CD4-positive, alpha-beta T cell treated with Interleukin-10 for 1 hour (primary cell): ENCODE measurements at places on chromosomes 4 and X.

DNA sequence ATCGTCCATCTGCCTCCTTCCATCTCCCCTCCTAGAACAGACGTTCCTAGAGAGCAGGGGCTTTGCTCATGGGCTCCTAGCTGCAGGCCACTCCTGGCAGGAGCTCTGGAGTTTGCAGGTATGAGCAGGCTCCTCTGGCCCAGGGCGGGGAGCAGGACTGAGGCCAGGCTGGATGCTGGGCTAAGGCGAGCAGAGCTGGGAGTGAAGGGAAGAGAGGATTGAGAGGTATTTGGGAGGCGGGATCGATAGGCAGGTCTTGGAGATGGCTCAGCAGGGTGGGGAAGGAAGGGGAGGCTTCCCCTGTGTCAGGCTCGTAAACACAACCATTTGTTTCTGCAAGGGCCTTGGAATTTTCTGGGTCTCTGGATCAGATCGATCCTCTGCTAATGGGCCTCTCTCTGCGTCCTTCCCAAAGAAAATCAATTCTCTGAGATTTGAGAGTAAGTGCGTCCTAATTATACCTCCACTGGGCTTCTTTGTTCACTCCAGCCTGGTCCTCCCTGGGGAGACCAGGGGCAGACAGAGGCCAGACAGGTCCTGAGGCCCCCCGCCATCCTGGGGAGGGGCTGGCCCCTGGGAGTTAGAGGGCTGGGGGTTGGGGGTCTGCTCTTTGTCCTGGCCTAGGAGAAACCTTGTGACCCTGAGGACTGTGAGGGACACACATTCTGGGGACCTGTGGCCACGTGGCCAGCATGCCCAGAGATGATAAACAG, 94.8 kb upstream of the PSAPL1 start:
- DNase-seq = no peak

DNA sequence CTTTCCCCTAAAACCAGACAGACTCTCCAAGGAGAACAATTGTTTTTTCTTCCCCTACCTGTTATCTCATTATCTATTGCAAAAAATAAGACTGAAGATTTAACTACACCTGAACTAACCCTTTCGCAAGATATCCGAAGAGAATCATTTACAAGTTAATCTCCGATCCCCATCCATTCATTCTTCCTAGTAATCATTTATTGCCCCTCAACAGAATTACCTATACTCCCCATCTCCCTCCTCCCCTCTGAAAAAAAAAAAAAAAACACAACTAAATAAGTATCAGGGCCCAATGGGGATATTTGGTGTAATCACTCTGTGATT, 28.9 kb upstream of the AP1S2 start:
- DNase-seq = no peak

DNA sequence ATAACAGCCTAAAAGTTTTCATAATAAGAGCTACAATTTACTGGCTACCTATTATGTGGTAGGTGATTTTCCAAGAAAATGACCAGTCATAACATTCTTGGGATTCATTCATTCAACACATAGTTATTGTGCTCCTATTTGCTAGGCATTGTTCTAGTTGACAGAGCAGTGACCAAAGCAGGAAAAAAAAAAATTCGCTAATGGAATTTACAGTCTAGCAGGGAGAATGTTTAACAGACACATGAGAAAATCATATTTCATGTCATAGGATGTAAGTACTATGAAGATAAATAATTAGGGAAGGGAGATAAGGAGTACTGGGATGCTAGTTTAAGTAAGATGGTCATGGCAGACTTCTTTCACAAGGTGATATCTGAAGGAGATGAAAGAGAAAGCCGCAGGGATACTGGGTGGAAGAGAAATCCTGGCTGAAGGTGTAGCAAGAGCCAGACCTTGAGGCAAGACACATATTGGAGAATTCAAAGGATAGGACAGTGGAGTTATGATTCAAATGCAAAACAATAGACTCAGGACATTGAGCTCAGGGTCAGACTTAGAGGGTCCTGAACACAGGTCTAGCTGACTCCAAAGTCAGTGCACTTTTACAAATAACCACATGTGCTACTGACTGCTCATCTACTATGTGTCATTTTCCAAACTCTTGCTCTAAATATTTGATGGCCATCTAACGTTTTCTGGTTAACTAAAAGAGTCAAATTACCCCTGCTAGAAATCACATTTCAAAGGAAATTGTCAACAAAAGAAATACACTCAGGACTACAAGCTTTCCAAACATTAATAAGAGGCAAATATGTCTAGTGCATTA, 20.4 kb downstream of the SPCS3 start:
- no peak for DNase-seq

DNA sequence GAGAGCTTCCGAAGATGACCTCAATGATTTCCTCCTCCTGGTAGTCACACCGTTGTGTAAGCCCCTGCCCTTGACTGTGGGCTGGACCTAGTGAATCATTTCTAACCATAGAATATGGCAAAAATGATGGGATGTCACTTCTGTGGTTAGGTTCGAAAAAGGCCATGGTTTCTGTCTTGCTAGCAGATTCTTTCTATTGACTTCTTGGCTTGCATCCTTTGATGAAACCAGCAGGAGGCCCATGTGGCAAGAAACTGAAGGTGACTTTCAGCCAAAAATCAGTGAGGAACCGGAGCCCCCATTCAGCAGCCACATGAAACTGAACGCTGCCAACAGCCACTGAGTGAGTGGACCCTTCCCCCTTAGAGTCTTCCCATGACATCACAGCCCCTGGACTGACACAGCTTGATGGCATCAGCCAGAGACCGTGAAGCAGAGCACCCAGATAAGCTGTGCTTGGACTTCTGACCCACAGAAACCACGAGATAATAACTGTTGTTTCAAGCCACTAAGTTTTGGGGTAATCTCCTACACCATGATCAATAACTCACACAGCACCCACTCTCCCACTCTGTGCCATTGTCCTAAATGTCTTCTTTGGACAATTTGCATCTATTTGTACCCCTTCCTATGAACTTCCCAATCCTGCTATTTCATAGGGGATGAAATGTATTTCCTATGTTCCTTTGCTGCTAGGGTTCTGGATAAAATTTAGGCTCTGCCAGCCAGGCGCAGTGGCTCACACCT, 148.0 kb upstream of the STX18 start:
- DNase-seq = no peak

GRCh38 chr4:110472583-110473329, 3.2 kb upstream of the ENPEP start:
- no peak for DNase-seq

DNA sequence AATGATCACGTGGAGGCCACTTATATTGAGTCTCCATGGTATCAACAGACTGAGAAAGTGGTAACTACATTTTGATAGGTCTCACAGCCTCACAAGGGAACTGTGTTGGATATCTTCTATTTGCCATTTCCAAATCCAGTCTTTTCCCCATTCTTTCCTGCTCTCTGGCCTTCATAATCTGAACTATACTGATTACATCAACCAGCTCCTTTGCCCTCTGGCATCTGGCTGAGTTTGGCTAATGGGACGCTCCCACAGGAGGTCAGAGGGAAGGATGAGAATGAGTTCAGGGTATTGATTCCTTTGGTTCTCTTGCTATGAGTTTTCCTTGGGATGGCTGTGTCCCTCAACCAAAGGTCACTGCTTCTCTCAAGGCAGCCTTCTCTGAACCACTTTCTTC, 152.6 kb downstream of the RTL9 start:
- DNase-seq = no peak

- no peak for DNase-seq
These were observed at the start of gene SERTM2 for GRCh38 chrX:111511477-111511876. Gene SERTM2 (plus strand): TSS chrX:111511645. CDS start chrX:111518858, 7,213 bp downstream.

- peak; percentile 54 for DNase-seq
These were observed 923 bp upstream of the CPEB2 start for GRCh38 chr4:15001248-15001868.

DNA sequence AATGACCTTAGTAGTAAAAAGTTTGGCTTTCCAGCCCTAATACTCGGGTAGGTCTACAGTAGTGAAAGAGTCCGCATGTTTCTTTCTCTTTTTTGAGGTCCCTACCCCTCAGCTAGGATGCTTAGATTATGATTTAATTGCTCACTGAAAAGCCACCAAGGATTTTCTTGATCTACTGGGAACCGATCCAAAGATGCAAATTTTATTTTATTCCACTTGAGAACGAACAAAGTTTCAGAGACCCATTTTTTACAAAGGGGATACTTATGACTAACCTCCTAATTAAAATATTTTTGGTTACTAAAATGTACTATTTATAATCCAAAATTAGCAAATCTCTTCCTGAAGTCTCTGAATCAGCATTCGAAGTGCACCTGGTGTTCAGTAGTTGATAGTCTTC, 14.3 kb upstream of the PDHA2 start:
- no peak for DNase-seq

DNA sequence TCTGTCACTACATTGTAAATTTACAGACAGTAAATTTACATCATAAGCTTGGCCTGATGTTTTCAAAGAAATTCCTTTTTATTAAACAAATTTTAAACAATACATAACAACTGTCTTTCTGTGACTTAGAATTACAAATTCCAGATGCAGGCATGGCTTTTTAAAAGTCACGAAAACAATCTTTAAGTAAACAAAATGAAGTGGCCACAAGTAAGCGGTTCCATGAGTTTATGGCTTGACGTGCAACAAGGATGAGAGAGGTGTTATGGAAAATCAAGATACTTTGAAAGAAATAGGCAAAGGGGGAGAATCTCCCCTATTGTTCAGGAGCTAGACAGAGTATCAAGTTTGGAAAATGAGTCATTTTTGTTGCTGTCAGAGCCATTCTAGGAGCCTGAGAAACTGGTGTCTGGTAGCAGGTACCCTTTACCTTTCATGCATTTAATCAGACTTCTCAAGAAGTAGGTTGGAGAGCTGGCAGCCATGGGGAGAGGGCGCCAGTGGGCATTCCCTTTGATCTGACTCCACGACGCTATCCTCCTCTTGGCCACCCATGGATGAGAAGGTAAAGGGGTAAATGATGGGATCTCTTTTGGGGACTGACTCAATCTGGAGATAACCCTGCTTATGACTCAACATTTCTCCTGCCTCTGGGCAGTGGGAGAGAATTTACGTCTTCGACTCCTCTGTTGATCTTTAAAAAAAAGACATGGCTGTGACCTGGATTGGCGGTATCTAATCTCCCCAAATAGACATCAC, 217.2 kb downstream of the SPRY1 start:
- DNase-seq = no peak

GRCh38 chr4:158610790-158611189, 60.9 kb downstream of the C4orf46 start:
- no peak for DNase-seq

- DNase-seq = no peak
These were observed 213.7 kb upstream of the PPARGC1A start for GRCh38 chr4:24103434-24104157.

DNA sequence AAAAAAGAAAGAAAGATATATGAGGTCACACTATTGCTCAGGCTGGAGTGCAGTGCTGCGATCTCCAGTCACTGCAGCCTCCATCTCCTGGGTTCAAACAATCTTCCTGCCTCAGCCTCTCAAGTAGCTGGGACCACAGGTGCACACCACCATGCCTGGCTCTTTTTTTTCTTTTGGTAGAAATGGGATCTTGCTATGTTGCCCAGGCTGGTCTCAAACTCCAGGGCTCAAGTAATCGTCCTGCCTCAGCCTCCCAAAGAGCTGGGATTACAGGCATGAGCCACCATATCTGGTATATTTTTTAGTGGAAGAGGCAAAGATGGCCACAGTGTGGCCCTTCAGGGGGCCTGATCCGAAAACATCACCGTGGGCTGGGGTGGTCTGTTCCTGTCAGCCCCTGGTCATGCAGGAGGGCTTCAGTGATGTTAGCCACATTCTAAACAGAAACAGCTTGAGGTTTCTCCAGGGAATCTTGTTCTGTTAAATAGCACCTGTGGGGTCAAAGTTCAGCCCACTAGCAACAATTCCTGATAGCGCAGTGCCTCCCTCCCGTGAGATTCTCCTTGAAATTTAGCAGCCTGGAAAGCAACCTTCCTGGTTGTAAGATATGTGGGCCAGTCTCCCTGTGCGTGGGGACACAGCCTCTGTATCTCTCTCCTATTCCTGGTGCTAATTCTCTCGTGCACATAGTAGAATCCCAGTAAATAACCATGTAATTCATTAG, 7.3 kb upstream of the DHRSX start:
- no peak for DNase-seq

DNA sequence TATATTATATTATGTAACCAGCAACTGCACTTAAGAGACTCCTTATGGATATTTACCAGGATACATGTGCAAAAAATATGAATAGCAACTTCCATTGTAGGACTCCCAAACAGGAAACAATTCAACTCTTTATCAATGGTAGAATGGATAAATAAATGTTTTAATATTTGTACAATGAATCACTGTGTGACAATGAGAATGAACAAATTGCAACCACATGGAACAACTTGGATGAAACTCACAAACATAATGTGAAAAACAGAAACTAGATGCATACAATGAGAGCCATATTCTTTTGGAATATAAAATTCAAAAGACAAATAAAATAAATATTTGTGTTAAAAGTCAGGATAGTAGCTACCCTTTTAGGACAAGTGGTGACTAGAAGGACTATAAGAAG, 1015.7 kb downstream of the TECRL start:
- no peak for DNase-seq

DNA sequence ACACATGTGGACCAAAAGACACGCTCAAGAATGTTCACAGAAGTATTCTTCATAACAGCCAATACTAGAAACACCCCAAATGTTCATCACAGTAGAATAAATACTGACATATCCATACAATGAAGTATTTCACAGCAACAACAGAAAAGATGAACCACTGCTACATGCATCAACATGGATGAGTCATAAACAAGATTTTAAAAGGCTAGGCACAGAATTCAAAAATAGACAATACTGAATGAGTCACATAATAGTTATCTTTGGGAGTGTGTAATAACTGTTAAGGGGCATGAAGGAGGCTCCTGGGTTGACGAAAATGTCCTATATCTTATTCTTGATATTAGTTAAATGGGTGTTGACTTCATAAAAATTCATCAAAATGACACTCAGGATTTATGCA, 43.5 kb downstream of the CLOCK start:
- no peak for DNase-seq

DNA sequence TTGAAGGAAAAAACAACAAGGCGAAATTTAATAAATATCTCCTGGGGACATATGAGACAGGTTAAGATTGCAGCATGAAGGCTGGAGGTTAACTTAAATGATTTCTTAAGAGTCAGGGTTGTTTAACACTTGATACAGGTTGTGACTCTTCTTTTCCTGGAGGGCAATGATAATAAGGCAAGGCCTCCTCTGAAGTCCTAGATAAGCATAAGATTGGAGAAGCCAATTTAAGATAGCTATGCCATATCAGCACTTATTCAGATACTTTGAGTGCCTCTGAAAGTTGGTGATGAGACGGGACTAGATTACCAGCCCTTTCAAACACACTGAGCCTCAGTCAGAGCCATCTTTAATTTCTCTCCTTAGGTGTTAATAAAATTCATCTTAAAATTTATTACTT, 350.8 kb downstream of the FBXO8 start:
- DNase-seq = no peak

- DNase-seq = no peak
These were observed 402.8 kb upstream of the NWD2 start for GRCh38 chr4:36841583-36842326.

DNA sequence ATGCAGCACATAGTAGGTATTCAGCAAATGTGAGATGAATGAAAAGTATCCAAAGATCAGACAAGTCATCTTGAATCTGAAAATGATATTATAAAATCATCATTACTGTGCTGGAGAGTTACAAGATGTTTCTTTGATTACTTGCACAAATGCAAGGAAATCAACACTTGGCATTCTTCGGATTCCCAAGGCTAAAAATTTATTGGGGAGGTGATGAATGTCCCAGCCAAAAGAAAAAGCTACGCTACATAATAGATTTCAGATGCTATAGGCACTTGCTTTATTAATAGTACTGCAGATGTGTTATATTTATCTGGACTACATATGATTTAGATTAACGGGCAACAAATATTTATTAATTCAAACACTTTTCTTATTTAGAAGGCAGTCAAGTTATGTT, 286.7 kb upstream of the TENM3 start:
- no peak for DNase-seq
